Fibroblast of mammary gland (primary cell): ENCODE measurements at places on chromosomes 11 and 22.
A peak's percentile ranks its signal among the peaks of the same experiment; 100 is the strongest.

DNA sequence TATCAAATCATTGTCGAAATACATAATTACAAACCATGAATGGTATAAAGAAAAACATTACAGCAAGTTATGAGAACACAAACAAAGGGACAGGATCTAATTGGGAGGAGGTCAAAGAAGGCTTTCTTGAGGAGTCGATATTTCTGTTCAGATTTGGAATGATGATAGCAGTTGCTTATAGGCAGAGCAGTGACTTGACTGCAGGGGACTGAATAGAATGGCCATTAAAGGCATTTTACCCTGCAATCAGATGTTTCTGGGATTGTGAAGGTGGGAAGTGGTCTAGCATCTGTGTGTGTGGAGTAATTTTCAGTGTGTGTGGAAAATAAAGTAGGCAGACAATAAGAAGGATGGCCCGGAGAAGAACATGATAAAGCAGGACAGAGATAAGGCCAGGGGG, 41.0 kb downstream of the BLID start:
- no peak for DNase-seq

- no peak for DNase-seq
Observed at GRCh38 chr22:50612168-50612527, 11.6 kb downstream of the MAPK8IP2 start.

DNA sequence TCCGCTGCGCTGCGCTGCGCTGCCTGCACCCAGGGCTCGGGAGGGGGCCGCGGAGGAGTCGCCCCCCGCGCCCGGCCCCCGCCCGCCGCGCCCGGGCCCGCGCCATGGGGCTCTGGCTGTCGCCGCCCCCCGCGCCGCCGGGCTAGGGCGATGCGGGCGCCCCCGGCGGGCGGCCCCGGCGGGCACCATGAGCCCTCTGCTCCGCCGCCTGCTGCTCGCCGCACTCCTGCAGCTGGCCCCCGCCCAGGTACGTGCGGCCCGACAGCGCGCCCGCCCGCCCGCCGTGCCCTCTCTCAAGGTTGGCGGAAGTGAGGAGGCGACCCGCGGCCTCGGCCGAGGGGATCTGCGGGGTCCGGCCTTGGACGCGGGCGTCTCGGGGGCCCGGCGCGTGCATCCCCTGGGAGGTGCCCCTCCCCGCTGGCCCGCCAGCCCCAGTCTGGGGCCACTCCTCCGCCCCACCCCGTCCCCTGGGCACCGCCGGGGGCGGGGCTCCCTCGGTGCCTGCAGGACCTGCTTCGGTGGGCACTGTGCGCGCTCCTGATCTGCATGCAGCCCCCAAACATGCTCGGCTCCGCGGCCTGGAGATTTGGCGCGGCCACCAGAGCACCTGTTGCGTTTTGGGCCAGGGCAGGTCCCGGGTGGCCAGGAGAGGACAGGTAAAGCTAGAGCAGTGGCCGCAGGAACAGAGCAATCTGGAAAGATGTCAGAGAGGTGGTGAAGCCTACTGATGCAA, 429 bp downstream of the VEGFB start:
- no peak for DNase-seq

DNA sequence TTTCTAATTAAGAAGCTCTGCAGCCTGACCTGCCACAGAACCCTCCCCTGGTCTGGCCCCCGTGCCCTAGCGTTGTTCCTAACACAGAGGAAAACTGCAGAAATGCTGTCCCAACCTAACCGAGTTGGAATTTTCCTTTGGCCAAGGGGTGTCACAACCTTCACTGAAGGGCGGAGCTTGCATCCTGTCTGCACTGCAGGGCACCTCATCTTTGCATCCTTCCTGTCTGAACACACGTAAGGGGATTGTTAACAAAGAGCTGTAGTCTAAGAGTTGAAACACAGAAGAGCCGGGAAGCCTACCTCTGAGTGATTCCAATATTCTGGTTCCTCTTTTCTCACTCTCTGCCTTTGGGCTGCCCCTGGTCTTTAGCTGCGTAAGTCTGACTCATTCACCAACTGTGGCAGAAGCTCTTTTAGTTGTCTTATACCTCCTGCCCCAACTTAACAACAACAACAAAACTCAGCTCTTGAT, 1.6 kb downstream of the DIXDC1 start:
- DNase-seq: peak; percentile 83

GRCh38 chr11:123430721-123431497, 840 bp downstream of the GRAMD1B start:
- no peak for DNase-seq

DNA sequence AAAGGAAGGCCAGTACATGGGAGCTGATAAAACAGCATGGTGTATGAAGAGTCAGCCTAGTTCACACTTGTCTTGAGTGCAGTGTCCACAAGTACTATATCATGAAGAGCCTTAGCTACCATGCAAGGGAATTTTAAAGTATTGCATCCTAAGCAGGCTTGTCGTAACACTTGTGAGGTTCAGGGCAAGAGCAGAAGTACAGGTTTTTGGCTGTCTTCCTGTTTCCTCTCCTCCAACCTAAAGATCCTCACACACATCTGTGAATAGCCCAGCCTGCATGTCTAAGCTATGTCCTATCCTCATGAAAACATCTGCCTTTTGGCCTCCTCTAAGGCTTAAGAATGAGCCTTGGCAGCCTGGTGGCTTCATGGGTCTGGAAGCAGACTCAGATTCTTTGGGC, 34.6 kb upstream of the TMEM123 start:
- DNase-seq: no peak

- DNase-seq: no peak
Observed at GRCh38 chr11:73461964-73462363, 85.8 kb downstream of the RELT start.

GRCh38 chr11:44493383-44493782, 72.1 kb upstream of the CD82 start:
- no peak for DNase-seq

- peak; percentile 75 for DNase-seq
Observed at GRCh38 chr11:5380740-5381342, 2.8 kb upstream of the OR51M1 start.

- DNase-seq: no peak
Observed at GRCh38 chr22:43478621-43479300, 66.9 kb downstream of the MPPED1 start.

- peak; percentile 57 for DNase-seq
Observed at GRCh38 chr22:38753948-38754750, 1.6 kb downstream of the SUN2 start.

GRCh38 chr11:34624069-34624468, 3.2 kb downstream of the EHF start:
- DNase-seq: no peak

- DNase-seq: no peak
Observed at GRCh38 chr11:97746818-97747217, 1273.9 kb upstream of the CNTN5 start.

- DNase-seq: no peak
Observed at GRCh38 chr11:2564588-2565425, 120.0 kb downstream of the KCNQ1 start.

DNA sequence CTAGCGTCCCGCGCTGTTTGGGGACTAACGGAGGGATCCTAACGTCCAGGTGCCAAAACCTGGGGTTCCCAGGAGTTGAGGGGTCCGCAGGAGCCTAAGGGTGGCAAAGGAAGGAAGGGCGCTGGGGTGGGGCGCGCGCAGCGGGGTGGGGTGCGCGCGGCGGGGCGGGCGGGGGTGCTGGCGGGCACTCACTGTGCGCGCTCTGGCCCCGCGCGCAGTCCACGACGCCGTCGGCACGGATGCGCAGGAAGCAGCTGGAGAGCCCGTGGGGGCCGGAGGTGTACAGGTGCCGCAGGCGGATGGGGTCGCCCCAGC, 412 bp downstream of the FGF19 start:
- DNase-seq: no peak

- no peak for DNase-seq
Observed at GRCh38 chr11:13923716-13924650, 38.5 kb upstream of the SPON1 start.

- no peak for DNase-seq
Observed at GRCh38 chr22:49776891-49777290, 50.8 kb downstream of the BRD1 start.

DNA sequence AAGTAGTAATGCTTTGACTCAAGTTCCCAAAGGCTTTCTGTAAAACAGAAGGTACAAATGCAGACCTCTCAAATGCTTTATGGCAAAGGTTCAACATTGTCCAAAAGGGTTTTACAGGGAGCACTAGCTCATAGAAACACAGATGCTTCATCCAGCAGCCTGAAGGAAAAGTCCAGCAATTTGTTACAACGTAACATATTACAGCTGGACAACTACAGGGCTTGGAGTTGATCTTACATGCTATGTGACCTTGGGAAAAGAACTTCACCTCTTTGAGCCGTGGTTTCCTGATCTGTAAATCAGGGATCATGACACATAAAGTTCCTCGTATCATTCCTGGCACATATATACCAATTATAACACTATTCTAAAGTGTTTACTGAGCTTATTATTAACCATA, 84.9 kb downstream of the DDIAS start:
- DNase-seq: no peak

DNA sequence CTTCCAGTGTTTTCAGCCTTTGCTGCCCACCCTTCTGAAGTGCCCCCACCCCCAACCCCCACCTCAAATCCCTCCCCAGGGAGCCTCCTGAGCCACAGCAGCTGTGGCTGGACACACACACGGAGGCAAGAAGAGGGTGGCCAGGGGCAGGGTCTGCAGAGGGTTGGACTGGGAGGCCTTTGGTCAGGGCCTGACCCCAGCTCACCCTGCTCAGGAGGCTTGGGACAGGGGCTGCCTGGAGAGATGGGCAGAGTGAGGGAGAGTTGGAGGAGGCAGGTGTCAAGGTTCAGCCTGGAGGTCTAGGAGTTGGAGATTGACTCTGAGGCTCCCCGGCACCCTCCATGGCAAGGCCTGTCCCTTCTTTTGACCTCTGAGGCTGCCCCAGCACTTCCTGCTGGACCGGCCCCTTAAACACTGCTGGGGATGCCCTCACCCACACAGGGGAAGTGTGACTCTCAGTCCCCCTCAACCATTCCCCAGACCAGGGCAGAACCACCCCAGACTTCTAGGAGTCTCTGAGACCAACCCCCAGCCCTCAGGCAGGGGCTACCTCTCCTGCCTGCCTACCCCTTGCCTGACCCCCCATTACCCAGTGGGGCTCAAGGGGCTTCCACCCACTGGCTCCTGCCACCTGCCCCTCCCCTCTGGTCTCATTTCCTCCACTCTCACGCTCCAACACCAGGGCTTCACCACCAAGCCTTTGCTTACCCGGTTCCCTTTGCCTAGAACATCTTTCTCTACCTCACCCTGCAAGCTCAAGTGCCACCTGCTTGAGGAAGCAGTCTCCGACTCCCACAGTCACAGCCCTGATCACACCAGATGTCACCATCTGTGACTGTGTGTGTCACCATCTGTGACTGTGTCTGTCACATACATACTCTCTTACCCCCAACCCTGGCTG, 8.6 kb downstream of the ARAP1 start:
- DNase-seq: no peak

GRCh38 chr22:30240541-30241417, 5.8 kb downstream of the LIF start:
- DNase-seq: peak; percentile 25

DNA sequence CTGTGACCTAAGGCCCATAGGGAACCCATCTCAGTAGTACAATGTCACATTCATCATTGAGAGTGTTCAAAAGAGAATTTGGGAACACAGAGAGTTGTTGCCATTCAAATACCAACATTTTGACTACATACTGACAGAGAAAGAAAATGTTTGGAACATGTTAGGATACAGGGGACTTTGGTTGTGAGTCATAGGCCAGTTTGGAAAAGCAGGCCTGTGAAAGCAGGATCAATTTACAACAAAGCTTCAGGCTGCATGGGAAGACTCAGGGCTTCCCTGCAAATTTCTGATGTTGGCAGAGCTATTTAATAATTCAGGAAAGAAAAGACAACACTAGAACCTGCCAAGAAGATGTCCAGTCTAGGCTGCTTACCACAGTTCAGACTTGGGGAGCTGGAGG, 374 bp downstream of the NLRP10 start:
- DNase-seq: peak; percentile 87

DNA sequence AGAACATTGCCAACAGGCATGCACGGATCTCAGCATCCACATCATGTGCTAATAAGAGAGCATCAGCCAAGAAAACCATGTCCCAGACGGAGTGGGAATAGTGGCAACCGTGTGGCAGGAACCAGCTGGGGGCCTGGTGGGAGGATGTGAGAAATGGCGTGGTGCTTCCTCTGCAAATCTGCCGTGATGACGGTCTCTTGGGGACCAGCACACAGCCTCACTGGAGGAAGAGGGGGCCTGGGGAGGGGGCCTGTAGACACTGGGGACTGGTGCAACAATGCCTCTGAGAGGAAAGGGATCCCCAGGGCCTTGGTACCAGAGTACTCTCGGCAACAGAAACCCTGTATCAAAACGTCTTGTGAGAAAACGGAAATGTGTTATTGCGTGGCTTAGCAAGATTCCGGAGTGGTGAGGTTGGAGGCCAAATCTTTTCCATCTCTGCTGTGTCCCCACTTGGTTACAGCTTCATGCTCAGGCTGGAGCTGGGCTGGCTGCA, 154.3 kb upstream of the TBCEL start:
- DNase-seq: no peak

DNA sequence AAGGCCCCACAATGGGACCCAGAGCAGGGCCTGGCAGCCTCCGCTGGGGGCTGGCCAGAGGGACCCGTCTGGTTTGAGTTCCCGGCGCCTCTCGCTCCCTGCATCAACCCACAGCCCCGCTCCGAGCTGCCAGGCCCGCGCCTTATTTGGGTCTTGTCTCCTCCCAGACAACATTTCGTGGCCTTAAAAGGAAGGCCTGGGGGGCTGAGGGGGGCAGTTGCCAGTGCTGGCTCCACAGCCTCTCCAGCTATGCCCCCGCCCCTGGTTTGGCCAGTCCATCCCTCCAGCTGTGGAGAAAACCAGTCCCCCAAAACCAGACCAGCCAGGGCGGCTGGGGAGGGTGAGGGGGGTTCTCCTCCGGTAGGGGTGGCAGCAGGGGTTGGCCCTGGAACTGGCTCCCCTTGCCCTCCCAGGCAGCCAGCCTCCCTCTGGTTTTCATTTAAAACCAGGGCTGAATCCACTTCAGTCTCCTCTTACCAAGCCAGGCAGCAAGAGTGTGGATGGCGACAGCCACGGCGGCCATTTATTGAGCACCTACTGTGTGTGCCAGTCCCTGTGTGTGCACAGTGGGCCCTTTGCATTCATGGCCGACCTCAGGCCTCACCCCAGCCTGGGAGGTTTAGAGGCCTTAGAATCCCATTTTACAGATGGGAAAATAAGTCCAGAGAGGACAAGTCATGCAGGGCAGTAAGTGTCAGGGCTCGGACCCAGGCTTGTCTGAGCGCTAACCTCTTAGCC, 18.6 kb downstream of the EMID1 start:
- DNase-seq: no peak
